ENCODE measurements at places on chromosomes 3 and 15.

DNA sequence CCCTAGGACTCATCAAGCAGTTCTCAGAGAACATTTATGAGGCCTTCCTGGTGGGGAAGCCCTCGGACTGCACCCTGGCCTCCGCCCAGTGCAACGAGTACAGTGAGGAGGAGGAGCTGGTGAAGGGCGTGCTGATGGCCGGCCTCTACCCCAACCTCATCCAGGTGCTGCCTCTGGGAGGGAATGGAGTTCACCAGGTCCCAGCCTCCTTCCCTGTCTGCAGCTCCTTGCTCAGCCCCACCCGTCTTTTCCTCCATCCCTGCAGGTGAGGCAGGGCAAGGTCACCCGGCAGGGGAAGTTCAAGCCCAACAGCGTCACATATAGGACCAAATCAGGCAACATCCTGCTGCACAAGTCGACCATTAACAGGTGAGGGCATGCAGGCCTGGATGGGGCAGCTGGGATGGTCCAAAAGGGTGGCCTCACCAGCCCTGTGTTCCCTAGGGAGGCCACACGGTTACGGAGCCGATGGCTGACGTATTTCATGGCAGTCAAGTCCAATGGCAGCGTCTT, 46.3 kb downstream of the DHX30 start:
- no peak for DNase-seq

- no peak for DNase-seq
Measured at GRCh38 chr3:97823046-97824004, 1.5 kb downstream of the CRYBG3 start.

DNA sequence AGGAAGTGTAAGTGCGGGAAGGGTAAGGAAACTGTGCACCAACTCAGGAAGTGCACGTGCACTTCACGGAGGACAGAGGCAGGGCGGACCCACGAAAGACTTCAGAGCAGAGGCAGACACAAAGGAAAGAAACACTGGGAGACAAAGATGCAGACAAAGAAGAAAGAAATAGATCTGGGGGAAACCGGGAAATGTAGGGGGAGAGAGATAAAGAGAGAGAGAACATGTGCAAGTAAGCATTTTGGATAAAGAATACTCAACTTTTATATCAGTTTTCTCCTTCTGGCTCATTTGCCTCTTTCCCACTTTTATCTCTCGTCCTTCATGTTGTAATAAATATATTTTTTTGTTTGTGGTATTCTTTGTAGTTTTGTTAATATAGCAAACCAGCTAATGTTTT, 204.2 kb downstream of the WDR72 start:
- DNase-seq: no peak

- DNase-seq: peak; percentile 14
Measured at GRCh38 chr3:54146506-54147239, 24.3 kb downstream of the CACNA2D3 start.

DNA sequence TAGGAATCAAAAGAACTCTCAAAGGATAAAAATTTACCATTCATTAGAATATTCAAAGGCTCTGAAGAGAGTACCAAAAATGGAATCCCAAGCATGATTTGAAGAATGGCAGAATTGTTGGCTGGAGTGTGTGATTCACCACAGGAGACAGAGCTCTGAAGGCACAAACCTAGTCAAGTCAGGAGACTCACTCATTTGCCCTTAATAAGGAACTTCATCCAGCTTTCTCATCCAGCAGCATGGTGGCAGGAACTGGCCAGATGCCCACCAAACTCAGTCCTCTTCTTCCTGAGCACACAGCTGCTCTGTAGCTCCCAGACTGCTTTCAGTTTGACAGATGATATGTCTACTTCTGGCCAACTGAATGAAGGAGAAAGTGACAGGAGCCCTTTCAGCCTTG, 16.5 kb upstream of the HEG1 start:
- no peak for DNase-seq

DNA sequence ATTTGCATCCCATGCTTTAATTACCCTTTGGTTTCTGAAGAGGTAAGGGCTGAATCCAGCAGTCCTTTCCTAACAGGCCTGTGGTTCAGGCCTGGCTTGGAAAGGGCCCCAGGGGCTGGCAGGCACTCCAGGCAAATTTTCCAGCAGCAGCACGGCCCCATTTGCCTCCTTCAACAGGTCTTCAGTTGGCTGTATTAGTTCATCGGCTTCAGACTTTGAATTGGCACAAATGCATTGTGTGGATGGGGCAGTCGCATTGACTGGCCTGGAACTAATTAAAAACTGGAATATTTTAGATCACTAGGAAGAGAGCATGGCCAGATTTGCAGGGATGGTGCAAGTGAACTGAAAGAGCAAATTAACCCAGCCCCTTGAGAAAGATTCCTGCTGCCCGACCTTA, 207.8 kb upstream of the MCTP2 start:
- no peak for DNase-seq

- DNase-seq: peak; percentile 86
Measured at GRCh38 chr3:49276475-49277382, at the start of gene C3orf62. Gene C3orf62 (minus strand): TSS chr3:49277232. CDS start chr3:49276872, 360 bp downstream.

DNA sequence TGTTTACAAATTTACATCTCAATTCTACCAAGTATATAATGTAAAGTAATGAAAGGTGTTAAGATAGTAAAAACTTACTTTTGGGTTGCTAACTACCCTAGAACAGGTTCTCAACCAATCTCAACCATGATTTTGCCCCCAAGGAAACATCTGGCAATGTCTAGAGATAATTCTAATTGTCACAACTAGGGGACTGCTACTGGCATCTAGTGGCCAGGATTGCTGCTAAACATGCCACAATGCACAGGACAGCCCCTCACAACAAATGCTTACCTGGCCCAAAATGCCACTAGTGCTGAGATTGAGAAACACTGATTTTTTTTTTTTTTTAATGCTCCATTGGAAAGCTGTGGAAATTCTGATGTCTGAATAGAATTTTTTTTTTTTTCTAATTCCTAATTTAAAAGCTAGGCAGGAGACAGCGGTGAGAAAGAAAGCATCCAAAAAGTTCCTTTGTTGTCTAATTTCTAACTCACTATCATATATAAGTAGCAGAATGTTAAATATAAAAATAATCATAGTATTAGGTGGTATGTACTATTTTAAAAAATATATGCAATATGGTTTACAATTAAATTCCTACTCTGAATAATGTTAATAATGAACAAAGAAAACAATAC, 81.5 kb downstream of the TJP1 start:
- DNase-seq: peak; percentile 14

- no peak for DNase-seq
Measured at GRCh38 chr3:114442246-114442645, 148.4 kb downstream of the TIGIT start.

DNA sequence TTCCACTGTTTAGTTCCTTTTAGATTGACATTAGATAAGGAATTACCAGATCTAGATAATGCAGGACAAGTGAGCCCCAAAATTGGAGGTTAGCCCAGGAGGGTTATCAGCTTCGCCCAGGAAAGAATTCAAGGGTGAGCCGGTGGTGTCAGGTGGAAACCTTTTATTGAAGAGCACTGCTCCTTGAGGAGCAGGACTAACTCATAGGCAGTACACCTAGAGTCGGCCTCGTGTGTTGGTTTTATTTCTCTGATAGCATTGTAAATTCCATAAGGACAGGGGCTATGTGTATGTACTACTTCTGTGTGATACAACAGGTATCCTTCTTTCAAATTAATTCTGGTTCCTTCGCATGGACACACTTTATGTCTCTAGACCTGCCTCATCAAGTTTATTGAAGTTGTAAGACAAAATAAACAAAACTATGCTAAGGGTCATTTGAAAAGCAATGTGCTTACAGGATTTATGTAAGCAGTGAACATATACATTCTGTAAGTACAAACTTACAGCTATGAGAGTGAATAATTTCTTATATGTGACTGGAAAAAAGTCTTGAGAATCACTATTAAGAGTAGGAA, 57.2 kb downstream of the SNX4 start:
- DNase-seq: no peak

DNA sequence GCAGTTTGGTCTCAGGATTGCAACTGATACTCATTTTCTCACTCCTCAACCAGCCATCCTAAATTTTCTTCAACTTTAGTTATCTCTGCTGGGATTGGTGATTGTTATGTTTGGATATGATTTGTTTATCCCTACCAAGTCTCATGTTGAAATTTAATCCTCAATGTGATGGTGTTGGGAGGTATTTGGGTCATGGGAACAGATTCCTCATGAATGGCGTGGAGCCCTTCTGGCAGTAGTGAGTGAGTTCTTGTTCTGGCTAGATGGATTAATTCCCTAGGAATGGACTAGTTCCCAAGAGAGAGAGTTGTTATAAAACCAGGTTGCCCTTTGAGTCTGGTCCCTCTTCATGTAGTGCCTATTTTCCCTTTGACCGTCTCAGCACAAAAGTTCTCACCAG, 399.9 kb downstream of the SQOR start:
- DNase-seq: no peak

DNA sequence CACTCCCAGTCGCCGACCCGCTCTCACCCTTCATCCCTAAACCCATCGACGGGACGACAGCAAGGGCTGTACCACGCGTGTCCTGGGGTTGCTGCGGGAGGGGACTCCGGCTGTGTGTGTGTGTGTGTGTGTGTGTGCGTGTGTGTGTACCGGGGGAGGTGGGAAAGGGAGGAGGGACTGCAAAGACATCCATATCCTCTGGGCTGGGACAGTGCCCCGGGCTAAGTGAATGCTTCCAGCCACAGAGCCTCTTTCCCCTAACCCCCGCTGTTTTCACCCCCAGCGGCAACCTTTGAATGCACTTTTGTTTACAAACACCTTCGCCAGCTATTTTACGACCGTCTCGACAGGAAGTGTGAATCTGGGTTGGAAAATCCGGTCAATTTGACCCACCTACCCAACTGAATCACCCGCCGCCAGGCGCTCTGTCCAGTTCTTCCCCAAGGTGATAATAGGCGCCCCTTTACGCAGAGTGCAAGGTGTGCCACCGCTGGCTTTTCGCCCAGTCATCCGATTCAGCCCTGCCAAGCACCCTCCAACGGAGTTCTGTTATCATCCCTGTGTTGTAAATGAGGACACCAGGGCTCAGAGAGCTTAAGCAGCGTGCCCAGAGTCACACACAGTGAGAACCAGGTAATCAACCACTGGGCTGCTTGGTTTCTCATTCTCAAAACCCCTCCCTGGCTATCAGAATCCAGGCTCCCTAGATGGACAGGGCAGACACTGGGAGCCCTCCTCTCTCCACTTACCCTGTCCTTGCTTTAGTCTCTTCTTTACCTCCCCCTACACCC, 739 bp upstream of the AMOTL2 start:
- no peak for DNase-seq

- no peak for DNase-seq
Measured at GRCh38 chr15:83943849-83944404, 290.0 kb downstream of the ADAMTSL3 start.

GRCh38 chr15:31300208-31300661, 26.4 kb upstream of the KLF13 start:
- no peak for DNase-seq

DNA sequence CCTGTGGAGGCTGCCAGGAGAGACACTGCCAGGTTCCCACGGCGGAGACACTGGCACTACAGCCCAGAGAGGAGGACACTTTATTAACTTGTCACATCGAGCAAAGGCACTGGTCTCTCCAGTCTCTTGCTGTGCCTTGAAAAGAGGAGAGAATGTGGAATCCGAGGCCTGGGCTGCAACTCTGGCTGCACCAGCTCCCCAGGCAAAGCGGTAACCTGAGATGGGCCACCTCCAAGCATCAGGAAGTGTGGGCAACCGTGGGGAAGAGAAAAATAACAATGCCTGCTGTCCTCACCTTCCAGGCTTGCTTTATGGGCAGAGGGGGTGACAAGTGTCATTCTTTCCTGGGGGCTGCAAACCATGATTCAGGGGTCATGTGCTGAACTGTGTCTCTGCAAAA, 91.6 kb upstream of the RGMA start:
- DNase-seq: no peak

- no peak for DNase-seq
Measured at GRCh38 chr15:68192117-68192516, 13.0 kb downstream of the CALML4 start.

GRCh38 chr15:45394681-45395080, 16.3 kb upstream of the GATM start:
- no peak for DNase-seq

DNA sequence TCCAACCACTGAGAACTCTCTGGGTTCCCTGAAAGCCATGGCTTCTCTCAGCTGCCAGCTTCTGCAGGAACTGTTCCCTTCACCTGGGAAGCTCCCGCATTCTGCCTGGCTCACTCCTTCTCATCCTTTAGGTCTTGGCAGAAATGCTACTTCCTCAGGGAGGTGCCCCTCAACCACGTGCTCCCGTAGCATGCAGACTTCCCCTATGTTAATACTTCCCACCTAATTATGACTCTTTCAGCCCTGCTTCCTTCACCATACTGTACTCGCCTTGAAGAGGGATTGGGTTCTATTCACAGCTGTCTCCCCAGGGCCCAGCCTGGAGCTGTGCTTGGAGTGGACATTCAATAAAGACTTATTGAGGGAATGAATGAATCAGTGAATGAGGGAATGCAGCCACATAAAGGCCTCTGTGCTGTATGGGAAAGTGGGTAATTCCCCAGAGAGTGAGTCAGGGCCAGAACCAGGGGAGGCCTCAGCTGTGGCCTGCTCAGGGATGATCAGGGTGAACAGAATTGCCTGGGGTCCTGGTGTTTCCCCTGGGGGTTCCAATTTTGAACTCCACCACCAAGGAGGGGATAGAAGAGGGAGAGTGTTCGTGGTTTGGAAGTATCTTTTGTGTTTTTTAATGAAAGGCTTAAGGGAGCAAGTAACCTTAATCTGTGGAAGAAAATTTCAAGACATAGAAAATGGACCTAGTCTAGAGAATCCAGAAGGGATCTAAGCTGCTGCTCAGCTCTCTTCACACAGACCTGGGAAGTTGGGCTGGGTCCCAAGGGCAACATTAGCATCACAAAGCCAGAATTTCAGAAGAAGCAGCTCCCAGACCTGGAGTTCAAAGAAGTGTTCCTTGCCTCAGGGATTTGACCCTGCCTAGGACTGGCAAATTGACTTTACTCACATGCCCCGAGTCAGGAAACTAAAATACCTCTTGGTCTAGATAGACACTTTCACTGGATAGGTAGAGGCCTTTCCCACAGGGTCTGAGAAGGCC, 14.6 kb upstream of the FAM107A start:
- DNase-seq: no peak

DNA sequence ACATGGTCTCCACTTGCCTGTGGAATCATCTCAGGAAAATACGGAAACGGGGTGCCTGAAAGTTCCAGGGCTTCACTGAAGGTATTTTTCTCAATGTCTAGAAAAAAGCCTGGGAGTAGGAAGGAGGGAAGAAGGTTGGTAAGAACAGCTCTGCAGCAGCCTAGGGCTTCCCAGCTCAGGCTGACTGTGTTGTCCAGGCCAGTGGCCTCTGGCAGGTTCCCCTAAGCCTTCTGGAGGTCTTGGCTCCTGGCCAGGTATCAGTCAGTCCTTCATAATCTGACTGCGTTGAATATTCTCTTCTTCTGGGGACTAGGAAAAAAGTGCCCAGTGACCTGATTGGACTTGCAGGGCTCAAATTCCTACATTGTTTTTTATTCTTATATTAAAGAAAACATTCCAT, 38.6 kb downstream of the SSR3 start:
- no peak for DNase-seq

- DNase-seq: no peak
Measured at GRCh38 chr3:43468133-43468532, 153.7 kb downstream of the ANO10 start.

DNA sequence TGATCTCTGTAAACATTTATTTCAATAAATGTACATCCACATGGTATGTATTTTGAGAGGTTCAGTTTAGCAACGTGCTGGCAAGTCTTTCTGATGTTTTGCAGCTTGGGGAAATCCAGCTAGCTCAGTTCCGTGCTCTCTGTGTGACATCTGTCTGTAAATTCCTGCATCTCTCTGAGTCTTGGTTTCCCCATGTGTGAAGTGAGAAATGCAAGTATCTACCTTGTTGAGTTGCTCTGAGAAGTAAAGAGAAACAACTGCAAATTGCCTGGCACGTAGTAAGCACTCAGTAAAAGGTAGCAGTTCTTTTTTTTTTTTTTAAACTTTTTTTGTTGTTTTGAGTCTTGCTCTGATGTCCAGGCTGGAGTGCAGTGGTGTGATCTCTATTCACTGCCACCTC, 30.2 kb upstream of the MORF4L1 start:
- no peak for DNase-seq

Measured in activated CD8-positive, alpha-beta T cell treated with anti-CD3 and anti-CD28 coated beads for 36 hours (primary cell).